ENCODE measurements at places on chromosomes 5 and 9. TPM values are rescaled to one million over a fixed set of nuclear protein-coding genes. Genes with fewer than 3 reads are reported as not detected.
A peak's percentile ranks its signal among the peaks of the same experiment; 100 is the strongest.

DNA sequence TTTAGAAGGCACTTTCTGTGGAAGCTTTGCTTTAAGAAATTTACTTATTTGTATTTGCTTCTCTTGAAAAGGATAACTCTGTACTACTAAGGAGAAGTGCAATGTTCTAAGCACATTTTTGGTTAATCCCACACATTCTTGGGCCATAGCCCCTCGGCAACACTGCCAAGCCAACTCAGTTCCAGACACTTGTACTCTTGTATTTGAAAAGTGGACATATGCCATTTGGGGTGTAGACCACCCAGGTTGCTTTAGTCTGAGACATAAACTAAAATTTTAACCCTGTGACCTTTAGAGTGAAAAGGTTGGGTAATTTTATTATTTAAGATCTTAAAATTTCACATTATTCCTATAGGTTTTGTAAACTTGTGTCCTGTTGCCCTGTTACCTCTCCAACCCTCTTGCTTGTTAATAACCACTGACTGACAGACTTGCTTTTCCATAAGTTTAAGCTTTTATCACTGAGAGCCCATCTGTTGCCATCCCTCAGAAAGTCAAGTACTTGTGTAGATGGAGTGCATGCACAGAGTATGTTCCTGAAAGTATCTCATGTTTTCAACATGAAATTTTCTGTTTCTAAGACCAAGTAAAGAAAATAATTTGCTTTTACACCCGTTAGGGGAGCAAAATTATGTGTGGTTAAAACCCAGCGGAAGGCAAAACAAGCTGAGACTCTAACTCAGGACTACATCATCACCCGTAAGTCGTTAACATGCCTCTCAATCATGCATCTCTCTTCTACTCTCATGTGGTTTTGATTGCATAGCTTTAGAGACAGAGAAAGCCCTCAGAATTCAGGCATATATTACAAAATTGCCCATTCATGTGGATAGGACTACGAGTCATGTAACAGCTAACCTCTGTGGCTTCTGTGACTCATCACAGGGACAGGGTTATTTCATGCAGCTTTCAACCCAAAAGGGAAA is 117.3 kb downstream of the GDNF start:
- H3K27ac ChIP-seq: no peak overlapping the region
- peaks cover 24% of the 10 kb centered on the region for H3K36me3 ChIP-seq
- peaks cover 25% of the 10 kb centered on the region for H3K4me1 ChIP-seq
- DNase-seq: no peak
- H3K4me3 ChIP-seq: no peak overlapping the region
- no peaks in the 10 kb centered on the region for H3K27me3 ChIP-seq

DNA sequence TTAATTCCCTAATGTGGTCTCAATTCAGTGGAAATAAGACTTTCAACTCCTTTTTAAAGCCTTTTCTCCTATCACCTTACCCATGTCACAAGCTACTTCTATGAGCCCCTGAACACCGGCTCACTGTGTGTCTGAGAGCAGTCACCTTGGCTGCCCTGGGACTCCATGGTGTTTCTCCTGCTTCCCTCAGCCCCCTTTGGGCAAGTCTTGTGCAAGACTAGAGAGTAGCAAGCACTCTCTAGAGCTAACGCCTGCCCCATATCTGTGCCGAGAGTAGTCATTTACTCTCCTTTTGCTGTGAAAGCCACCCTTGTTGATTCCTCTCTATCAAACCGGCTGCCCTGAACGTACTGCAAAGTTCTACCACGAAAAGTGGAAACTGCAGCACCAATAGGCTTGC is 77.9 kb upstream of the DAB2 start:
- H3K4me3 ChIP-seq: peak overlapping the region; percentile 8
- H3K36me3 ChIP-seq: no peaks in the 10 kb centered on the region
- no peak for DNase-seq
- peak overlapping the region; percentile 96 for H3K27ac ChIP-seq
- peaks cover 64% of the 10 kb centered on the region for H3K4me1 ChIP-seq

GRCh38 chr5:64700765-64701164 is 10.5 kb downstream of the SHISAL2B start:
- H3K27me3 ChIP-seq: peaks cover 49% of the 10 kb centered on the region
- no peak overlapping the region for H3K4me3 ChIP-seq
- DNase-seq: no peak
- no peaks in the 10 kb centered on the region for H3K4me1 ChIP-seq

DNA sequence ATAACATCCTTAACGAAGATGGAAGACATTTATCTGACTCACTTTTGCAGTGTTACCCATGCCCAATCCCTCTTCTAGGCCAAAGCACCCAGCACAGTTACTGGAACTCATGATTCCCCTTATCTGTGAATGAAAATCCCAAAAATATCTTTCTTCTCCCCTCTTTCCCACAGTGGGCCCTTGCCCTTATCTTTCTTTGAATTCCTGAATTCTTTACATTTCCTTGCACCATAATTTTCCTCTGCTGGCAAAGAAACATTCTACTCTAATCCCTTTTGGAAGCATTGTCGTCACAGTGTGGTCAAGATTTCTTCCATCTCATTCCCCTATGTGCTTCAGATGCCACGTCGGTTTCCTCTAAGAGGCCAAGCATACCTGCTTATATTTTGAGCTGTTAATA is 135.9 kb upstream of the LIFR start:
- H3K27me3 ChIP-seq: peaks cover 32% of the 10 kb centered on the region
- no peaks in the 10 kb centered on the region for H3K4me1 ChIP-seq
- no peak for DNase-seq
- H3K27ac ChIP-seq: no peak overlapping the region
- no peak overlapping the region for H3K4me3 ChIP-seq

DNA sequence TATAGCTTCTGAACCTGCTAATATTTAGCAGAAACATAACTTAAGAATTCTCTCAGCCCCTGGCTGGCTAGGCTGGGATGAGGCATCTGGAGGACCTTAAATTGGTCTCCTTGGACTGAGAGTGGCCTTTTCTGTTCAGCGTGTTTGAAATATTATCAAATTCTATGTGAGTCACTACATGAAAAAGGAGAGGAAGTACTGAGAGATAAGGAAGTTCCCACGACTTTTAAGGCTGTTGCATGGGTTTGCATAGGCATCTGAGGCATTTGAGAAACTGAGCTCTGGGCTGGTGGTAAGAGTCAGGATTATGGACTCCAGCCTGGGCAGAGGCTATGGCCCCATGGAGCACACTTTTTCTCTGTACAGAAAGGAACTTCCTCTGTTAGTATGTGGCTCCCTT is 816.2 kb upstream of the GRAMD2B start:
- no peak overlapping the region for H3K4me3 ChIP-seq
- no peak overlapping the region for H3K27ac ChIP-seq
- no peaks in the 10 kb centered on the region for H3K27me3 ChIP-seq
- DNase-seq: no peak

GRCh38 chr5:57041570-57041969 is 89.6 kb upstream of the MIER3 start:
- H3K36me3 ChIP-seq: no peaks in the 10 kb centered on the region
- no peak overlapping the region for H3K27ac ChIP-seq
- H3K4me3 ChIP-seq: no peak overlapping the region
- peaks cover 34% of the 10 kb centered on the region for H3K27me3 ChIP-seq

DNA sequence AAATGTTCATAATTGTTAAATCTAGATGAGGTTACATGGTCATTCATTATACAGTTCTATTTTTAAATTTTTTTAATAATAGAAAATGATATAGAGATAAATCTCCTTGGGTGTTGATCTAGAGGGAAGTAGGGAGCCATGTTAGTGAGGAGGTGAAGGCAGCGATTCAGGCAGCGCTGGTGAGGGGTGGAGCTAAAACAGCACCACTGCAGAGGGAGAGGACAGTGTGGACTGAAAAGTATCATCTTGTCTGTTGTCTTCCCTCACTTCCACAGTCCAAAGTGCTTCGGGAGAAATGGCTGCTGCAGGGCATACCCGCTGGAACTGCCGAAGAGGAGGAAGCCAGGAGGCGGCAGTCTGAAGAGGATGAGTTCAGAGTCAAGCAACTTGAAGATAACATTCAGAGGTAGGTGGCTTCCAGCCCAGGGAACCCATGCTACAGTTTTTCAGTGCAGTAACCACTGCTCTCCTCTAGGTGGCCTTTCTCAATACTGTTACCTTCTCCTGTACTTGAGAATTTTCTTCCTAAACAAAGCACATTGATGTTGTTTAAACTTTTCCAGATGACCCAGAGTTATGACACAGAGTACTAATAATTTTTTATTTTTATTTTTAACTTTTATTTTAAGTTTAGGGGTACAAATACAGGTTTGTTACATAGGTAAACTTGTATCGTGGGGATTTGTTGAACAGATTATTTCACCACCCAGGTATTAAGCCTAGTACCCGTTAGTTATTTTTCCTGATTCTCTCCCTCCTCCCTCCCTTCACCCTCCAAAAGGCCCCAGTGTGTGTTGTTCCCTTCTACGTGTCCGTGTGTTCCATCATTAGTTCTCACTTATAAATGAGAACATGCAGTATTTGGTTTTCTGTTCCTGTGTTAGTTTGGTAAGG is 100.5 kb downstream of the PALM2AKAP2 start:
- no peaks in the 10 kb centered on the region for H3K27me3 ChIP-seq
- H3K36me3 ChIP-seq: peaks cover 8% of the 10 kb centered on the region

- peaks cover 11% of the 10 kb centered on the region for H3K4me1 ChIP-seq
These were observed 67.1 kb downstream of the RETREG1 start for GRCh38 chr5:16549491-16550206.

DNA sequence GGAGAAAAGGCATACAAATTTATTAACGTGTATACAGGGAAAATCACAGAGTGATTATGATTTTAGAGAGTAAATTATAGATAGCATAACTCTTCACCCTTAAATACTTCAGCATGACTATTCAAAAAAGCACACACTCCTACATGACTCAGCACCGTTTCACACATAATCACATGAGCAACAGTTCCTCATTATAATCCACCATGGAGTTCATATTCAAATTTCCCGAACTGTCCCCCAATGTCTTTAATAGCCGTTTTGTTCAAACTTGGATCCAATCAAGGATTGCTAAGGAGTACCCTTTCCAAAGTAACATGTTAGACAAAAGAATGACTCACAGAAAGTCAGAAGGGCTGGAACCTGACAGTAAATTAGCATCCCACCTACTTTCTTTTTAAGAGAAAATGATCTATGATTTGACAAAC is 32.1 kb downstream of the RAPGEF1 start:
- no peaks in the 10 kb centered on the region for H3K36me3 ChIP-seq
- H3K4me1 ChIP-seq: peaks cover 39% of the 10 kb centered on the region
- DNase-seq: no peak
- no peak overlapping the region for H3K4me3 ChIP-seq

- H3K27ac ChIP-seq: no peak overlapping the region
- no peaks in the 10 kb centered on the region for H3K27me3 ChIP-seq
- no peak for DNase-seq
- peaks cover 46% of the 10 kb centered on the region for H3K36me3 ChIP-seq
- H3K4me3 ChIP-seq: no peak overlapping the region
- H3K4me1 ChIP-seq: peaks cover 16% of the 10 kb centered on the region
These were observed 21.1 kb downstream of the ORM2 start for GRCh38 chr9:114350636-114351401.

DNA sequence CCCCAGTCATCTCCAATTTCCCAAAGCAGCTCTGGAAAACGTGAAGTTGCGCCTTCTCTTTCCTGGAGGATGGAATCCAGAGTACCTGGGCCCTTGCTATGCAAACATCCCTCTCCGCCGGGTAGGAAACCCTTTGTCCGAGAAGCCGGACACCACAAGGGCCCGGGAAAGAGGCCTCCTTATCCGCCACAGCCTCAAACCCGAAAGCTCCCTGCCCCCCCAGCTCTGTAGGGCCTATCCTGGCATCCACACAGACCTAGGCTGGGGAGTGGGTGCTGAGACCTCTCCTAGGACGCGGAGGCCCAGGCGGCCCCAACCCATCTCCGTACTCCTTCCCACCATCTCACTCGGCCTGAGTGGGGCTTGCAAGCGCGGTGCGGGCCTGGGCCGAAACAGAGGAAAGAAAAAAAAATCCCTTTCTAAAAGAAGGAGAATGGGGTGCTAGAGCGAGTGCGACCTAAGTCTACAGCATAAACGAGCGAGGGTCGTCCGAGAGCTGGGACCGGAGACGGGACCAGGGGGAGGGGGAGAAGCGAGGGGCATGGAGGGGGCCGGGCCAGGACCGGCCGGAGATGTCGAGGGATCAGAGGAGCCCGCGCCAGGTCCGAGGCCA is 624 bp downstream of the FBXW11 start:
- H3K27ac ChIP-seq: peak overlapping the region; percentile 81
- H3K4me1 ChIP-seq: peaks cover 54% of the 10 kb centered on the region
- H3K27me3 ChIP-seq: no peaks in the 10 kb centered on the region
- no peak for DNase-seq

GRCh38 chr9:16085167-16085726 is 532.4 kb downstream of the CCDC171 start:
- no peak overlapping the region for H3K27ac ChIP-seq
- peaks cover 8% of the 10 kb centered on the region for H3K36me3 ChIP-seq
- no peaks in the 10 kb centered on the region for H3K4me1 ChIP-seq
- DNase-seq: no peak

- DNase-seq: no peak
- no peak overlapping the region for H3K27ac ChIP-seq
- no peaks in the 10 kb centered on the region for H3K27me3 ChIP-seq
- no peaks in the 10 kb centered on the region for H3K36me3 ChIP-seq
- H3K4me1 ChIP-seq: peaks cover 13% of the 10 kb centered on the region
These were observed 56.5 kb upstream of the NOTCH1 start for GRCh38 chr9:136602193-136602885.

- H3K4me3 ChIP-seq: no peak overlapping the region
- DNase-seq: no peak
- no peak overlapping the region for H3K27ac ChIP-seq
These were observed 15.1 kb upstream of the POMT1 start for GRCh38 chr9:131487621-131488031.

- H3K27ac ChIP-seq: no peak overlapping the region
- peaks cover 3% of the 10 kb centered on the region for H3K4me1 ChIP-seq
- H3K4me3 ChIP-seq: no peak overlapping the region
- H3K36me3 ChIP-seq: peaks cover 17% of the 10 kb centered on the region
These were observed 1.2 kb downstream of the TTC33 start for GRCh38 chr5:40754381-40755092.

DNA sequence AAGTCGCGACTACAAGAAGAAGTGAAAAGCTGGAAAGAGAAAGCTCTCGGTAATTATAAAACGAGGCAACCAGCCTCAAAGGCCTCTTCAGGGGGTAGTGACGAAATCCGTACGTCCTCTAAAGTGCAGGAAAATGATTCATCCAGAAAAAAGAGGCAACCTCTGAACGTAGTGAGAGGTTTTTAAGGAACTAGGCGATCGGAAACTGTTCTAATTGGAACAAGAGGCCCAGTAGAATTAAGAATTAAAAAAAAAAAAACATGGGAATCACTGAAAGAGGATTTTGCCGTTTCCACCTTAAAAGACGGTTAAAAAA is 1.0 kb downstream of the CSNK1A1 start:
- H3K27me3 ChIP-seq: no peaks in the 10 kb centered on the region
- H3K4me3 ChIP-seq: peak overlapping the region; percentile 91
- H3K36me3 ChIP-seq: peaks cover 26% of the 10 kb centered on the region

Gene PRRX2
- 5.6 TPM for total RNA-seq

Gene PFN3
- total RNA-seq: not detected

Gene NFIL3
- 23.9 TPM for total RNA-seq

Gene PCDHB9
- total RNA-seq: 3.4 TPM

Gene PCDHGA6
- 0.18 TPM for total RNA-seq

Gene TMEM215
- not detected for total RNA-seq

Gene SPINK13
- not detected for total RNA-seq

Gene CD14
- not detected for total RNA-seq

Gene ARHGEF37
- 8.9 TPM for total RNA-seq

Data from osteocyte (in vitro differentiated cells).